ENCODE measurements at places on chromosomes 1 and 21.

DNA sequence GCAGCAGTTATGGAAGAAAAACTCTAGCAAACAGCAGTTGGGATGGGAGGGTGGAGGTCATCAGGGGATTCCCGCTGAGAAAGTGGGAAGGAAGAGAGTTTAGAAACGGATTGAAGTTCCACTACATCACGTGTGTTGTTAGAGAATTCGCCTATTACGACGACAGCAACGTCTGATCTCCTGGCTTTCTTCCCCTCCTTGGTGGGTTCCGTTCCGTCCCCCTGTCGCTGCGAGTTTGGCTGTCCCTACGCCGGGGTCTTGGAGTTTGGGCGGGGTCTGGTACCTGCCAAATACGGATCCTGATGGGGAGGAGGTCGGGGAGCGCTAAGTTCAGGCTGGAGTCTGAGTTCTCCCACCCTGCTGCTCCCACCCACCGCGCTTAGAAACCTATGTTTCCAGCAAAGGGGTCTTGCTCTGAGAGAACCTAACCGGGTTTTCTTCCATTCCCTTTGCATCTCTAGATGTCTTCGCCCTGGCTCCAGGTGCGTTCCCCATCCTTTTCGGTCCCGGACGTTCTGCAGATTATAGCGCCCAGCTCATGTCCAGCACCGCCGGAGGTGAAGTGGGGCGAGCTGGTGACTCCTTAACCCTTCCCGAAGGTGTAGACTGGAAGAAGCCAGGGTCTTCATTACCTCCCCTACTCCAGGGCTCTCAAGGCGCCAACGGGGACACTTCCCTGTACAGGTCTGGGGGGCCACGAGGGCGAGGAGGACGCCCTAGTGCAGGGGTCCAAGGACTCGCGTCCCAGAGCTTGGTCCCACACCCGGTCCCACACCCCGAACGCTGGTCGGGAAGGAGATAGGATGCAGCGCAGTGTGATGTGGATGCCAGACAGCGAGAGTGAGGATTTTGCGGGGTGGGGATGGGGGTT lies 641 bp upstream of the KCNK2 start:
- no peak for DNase-seq

DNA sequence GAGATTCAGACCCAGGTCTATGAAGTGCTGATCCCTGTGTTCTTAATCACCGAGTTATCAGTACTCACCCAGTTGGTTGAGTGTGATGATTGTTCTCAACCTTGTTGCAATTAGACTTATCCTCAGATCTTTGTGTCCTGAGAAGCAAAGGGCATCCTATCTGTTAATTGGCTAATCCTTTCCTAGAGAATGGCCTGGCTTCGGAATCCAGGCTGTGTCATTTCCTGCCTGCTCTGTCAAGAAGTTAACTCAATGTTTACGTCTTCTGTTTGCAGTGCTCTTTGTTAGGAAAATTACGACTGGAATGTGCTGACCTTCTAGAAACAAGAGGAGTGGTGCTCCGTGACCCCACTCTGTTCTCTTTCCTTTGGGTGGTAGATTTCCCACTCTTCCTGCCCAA lies 14.7 kb downstream of the GAS5 start:
- DNase-seq: no peak

GRCh38 chr1:178645157-178645807 lies 79.8 kb upstream of the RALGPS2 start:
- DNase-seq: no peak

GRCh38 chr1:113226148-113226547 lies 153.2 kb downstream of the LRIG2 start:
- DNase-seq: no peak

GRCh38 chr1:93324486-93325464 lies 20.9 kb upstream of the DR1 start:
- DNase-seq: no peak

GRCh38 chr1:1013922-1014648 lies 788 bp downstream of the ISG15 start:
- no peak for DNase-seq

DNA sequence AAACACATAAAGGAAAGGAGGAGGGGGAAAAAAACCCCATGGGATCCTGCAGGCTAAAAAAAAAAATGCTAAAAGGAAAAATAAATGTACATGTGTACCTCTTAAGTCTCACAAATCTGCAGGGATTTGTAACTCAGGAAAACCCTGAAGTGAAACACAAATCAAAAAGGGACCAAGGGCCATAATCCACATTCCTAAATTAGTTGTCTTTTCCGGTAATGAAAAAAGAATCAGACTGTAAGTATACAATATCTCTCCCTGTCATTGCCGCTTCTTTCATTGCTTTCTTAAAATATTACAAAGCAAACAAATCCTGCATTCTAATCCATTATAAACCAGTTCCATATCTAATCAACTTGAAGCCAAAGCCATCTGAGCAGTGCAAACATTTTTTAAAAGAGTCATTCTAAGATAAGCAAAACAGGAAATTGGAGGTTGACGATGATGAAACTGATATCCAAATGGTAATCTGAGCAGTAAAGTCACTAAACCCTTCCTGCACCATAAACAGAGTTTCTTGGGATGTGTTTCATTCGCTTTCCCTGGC lies 58.7 kb upstream of the SIM2 start:
- DNase-seq: no peak

- no peak for DNase-seq
Measured at GRCh38 chr1:45557422-45557944, 6.9 kb downstream of the AKR1A1 start.

GRCh38 chr1:88140325-88140724 lies 543.7 kb upstream of the PKN2 start:
- DNase-seq: no peak

- no peak for DNase-seq
Measured at GRCh38 chr1:17053086-17053684, 647 bp downstream of the SDHB start.

GRCh38 chr1:241020851-241021697 lies 335.9 kb downstream of the RGS7 start:
- no peak for DNase-seq

- no peak for DNase-seq
Measured at GRCh38 chr1:101314244-101314643, 77.4 kb downstream of the S1PR1 start.

DNA sequence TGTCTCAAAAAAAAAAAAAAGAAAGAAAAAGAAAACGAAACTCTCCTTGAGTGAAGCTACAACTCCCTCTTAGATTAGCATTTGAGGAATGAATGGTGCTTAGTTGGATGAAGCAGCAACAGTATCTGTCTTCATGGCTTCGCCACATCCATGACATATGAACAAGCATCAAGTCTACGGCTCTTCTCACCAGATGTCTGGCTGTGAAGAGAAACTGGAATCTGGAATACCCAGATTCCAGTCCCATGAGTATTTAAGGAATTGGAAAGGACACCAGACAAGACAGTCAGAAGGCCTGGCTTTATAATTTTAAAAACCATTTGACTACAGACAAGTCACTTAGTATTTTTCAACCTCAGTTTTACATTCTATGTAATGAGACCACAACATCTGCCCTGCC lies 38.0 kb upstream of the TADA1 start:
- no peak for DNase-seq

DNA sequence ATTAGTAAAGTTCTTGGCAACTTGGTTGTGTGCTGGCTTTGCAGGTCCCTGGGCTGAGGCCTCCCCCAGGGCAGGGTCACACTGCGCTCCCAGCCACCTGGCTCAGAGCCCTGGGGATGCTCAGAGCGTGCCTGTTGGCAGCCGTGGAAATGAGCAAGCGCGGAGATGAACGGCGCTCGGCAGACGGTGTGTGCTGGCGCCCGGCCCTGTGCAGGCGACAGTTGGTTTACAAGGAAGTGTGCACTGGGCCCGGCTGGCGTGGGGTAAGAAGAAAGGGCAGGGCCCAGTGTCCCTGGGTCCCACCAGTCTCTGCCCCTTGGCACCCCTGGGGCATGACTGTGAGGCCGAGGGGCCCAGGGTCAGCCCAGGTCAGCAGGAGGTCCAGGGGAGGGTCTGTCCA lies 25.7 kb upstream of the PEX10 start:
- DNase-seq: no peak

DNA sequence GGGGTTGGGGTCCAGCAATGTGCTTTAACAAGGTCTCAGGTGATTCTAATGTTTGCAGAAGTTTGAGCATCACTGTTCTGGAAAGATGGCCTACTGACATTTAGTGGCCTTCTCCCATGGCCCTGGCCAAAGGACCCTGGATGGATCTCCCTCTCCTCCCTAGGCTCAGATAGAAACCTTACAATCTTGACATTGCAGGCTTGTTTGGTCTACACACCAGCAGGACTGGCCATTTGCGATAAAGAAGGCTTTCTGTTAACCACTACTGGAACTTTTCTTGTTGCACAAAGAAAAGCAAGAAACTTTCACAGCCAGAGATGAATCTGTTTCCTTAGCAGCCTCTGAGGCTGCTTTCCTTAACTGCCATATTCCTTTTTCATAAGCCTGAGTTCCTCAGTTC lies 6.2 kb downstream of the DNALI1 start:
- DNase-seq: no peak

- DNase-seq: no peak
Measured at GRCh38 chr1:38533772-38534472, 325.6 kb downstream of the RRAGC start.

DNA sequence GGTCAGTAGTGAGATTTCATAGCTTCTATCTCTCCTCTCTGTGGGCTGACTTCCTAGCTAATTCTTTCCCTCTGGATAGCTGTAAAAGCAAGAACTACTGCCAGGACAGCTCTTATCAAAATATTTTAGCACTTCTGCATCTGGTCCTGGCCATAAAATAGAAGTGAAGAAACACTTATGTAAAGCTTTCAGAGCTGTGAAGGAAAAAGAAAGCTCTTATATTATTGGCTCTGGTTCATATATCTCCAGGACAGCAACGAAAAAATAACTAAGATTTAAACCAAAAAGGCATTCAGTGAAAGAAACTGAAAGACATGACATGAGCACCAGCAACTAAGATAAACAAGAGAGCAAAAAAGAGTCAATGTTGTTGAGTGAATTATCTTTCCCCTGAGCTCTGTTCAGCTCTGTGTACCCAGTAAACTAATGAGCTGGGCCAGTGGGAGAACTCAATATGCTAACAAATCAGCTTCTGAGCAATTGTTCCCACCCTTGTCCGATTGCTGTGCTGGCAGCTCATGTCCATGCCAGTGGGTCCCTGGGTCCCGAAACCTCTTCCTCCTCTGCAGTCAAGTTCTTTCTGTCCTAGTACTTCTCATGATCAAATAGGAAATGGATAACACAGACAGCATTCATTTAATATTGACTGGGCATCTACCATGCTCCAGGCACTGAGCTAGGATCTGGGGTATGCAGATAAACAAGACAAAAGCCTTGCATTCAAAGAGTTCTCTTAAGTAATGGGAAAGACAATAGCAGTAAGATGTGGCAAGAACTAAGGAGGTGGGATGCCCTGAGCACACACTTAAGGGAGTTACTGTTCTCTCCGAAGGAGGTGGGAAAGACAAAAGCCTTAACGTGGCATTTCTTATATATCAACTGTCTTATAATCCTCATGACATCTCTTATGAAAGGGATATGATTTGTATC lies 45.3 kb upstream of the MAN1A2 start:
- no peak for DNase-seq

- DNase-seq: no peak
Measured at GRCh38 chr1:39297551-39297950, 93.1 kb downstream of the MACF1 start.
